Prostate gland (tissue), 2 donors: ENCODE measurements at places on chromosomes 12 and 14.

GRCh38 chr14:67002994-67003753, 186.1 kb upstream of the GARIN2 start:
- H3K4me1 ChIP-seq: no peaks in the 10 kb centered on the region
- no peaks in the 10 kb centered on the region for H3K36me3 ChIP-seq
- H3K27ac ChIP-seq: no peak overlapping the region
- H3K27me3 ChIP-seq: no peaks in the 10 kb centered on the region

- DNase-seq: peak; percentile 87
- no peaks in the 10 kb centered on the region for H3K27me3 ChIP-seq
- no peaks in the 10 kb centered on the region for H3K36me3 ChIP-seq
- H3K4me3 ChIP-seq: peak overlapping the region; percentile 84
- peaks cover 34% of the 10 kb centered on the region for H3K4me1 ChIP-seq
- H3K27ac ChIP-seq: peak overlapping the region; percentile 98
Observed at GRCh38 chr12:121799842-121800693, 3.7 kb upstream of the SETD1B start.

DNA sequence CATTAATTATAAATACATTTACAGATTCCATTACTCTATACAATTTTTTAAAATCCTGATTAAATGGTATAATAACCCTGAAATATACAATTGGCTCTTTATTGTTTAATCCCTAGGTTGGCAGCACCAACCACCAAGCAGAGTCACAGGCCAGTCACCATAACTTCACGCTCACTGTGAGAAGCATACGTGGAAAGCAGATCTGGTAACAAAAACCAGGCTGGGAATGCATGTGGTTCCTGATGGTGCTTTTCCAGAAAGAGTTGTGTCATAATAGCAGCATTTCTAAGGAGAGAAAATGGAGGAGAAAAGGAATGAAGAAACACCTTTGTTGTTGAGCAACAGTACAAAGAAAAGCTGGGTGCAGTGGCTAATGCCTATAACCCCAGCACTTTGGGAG, 66.1 kb downstream of the SIX6 start:
- H3K27ac ChIP-seq: no peak overlapping the region
- H3K27me3 ChIP-seq: no peaks in the 10 kb centered on the region
- no peaks in the 10 kb centered on the region for H3K4me1 ChIP-seq
- no peak for DNase-seq
- H3K36me3 ChIP-seq: no peaks in the 10 kb centered on the region

DNA sequence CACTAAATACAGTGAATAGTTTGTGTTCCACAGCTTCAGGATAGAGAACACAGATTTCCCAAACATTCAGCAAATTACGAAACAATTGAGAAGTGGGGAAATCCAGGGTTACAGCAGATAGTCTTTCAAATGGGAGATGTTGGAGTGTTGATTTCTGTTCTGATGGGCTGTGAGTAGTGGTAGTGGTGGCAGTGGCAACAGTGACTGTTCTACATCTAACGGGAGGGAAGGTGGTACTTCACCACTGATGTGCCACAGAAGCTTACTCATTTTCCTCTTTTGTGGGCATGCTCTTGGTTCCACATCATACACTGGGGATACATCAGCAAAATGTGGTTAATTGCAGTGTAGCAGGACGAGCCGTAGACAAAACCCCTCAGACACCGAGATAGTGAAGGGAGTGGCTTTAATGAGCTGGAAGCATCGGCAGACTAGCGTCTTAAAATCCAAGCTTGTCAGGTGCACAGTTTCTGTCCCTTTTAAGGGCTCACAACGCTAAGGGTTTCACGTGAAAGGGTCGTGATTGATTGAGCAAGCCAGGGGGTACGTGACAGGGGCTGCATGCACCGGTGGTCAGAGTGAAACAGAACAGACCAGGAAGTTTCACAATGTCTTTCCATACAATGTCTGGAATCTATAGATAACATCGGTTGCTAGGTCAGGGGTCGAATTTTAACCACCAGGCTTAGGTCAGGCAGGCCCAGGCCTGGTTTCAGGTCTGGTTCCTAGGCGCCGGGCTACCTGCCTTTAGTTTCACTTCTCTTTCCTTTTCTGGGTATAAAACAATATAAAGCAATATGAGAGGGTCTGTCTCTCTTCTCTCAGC, 330.6 kb upstream of the FBXO33 start:
- no peaks in the 10 kb centered on the region for H3K36me3 ChIP-seq
- H3K4me1 ChIP-seq: no peaks in the 10 kb centered on the region
- H3K27ac ChIP-seq: no peak overlapping the region
- H3K27me3 ChIP-seq: no peaks in the 10 kb centered on the region
- DNase-seq: no peak

DNA sequence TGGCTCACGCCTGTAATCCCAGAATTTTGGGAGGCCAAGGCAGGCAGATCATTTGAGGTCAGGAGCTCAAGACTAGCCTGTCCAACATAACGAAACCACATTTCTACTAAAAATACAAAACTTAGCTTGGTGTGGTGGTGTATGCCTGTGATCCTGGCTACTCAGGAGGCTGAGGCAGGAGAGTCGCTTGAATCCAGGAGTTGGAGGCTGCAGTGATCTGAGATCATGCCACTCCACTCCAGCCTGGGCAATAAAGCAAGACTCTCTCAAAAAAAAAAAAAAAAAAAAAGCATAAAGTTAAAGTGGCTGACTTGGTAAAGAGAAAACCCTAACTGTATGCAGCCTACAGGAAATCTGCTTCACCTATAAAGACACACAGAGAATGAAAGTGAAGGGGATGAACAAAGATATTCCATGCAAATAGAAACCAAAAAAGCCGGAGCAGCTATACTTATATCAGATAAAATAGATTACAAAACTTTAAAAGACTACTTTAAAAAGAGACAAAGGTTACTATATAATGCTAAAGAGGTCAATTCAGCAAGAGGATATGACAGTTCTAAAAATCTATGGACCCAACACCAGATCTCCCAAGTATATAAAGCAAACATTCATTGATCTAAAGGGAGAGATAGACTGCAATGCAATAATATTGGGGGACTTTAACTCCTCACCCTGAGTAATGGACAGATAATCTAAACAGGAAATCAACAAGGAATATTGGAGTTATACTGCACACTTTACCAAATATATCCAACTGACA, 4.1 kb downstream of the CLEC2B start:
- no peaks in the 10 kb centered on the region for H3K36me3 ChIP-seq
- H3K27me3 ChIP-seq: no peaks in the 10 kb centered on the region
- H3K4me1 ChIP-seq: no peaks in the 10 kb centered on the region
- DNase-seq: no peak
- no peak overlapping the region for H3K27ac ChIP-seq

GRCh38 chr14:94717808-94718207, 52.1 kb downstream of the GSC start:
- H3K27ac ChIP-seq: no peak overlapping the region
- H3K4me1 ChIP-seq: no peaks in the 10 kb centered on the region
- H3K36me3 ChIP-seq: no peaks in the 10 kb centered on the region
- DNase-seq: no peak
- no peak overlapping the region for H3K4me3 ChIP-seq
- H3K27me3 ChIP-seq: no peaks in the 10 kb centered on the region

GRCh38 chr12:21825886-21826617, 51.5 kb upstream of the KCNJ8 start:
- no peak for DNase-seq
- H3K27me3 ChIP-seq: no peaks in the 10 kb centered on the region
- no peaks in the 10 kb centered on the region for H3K4me1 ChIP-seq
- H3K4me3 ChIP-seq: no peak overlapping the region
- H3K27ac ChIP-seq: no peak overlapping the region

DNA sequence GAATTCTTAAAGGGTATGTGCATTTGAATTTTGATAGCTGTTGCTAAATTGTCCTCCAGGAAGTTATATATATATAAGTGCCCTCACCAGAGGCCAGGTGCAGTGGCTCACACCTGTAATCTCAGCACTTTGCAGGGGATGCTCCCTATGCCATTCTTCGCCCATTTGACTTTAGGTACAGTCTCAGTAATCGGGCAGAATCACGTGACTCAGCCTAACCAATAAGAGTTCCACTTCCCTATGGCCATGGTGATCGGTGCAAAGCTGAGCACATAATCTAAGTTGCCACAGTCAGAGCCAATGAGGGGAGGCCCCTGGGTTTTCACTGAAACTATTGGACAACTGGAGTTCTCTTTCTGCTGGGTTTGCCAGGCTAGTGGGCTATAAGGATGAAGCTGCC, 274.6 kb upstream of the TBX3 start:
- H3K27me3 ChIP-seq: no peaks in the 10 kb centered on the region
- no peaks in the 10 kb centered on the region for H3K4me1 ChIP-seq
- no peak overlapping the region for H3K4me3 ChIP-seq
- no peak for DNase-seq
- H3K36me3 ChIP-seq: no peaks in the 10 kb centered on the region

- no peaks in the 10 kb centered on the region for H3K27me3 ChIP-seq
- no peaks in the 10 kb centered on the region for H3K4me1 ChIP-seq
- no peak overlapping the region for H3K27ac ChIP-seq
- H3K36me3 ChIP-seq: no peaks in the 10 kb centered on the region
Observed at GRCh38 chr14:59438195-59438647, 27.0 kb downstream of the GPR135 start.

- no peak overlapping the region for H3K4me3 ChIP-seq
- H3K27ac ChIP-seq: no peak overlapping the region
Observed at GRCh38 chr12:129103231-129103630, 250.0 kb downstream of the GLT1D1 start.

GRCh38 chr14:21978184-21978998, 304.8 kb upstream of the OR4E1 start:
- H3K27me3 ChIP-seq: no peaks in the 10 kb centered on the region
- no peak overlapping the region for H3K4me3 ChIP-seq
- H3K27ac ChIP-seq: no peak overlapping the region
- no peaks in the 10 kb centered on the region for H3K36me3 ChIP-seq

- H3K4me1 ChIP-seq: peaks cover 7% of the 10 kb centered on the region
- H3K36me3 ChIP-seq: no peaks in the 10 kb centered on the region
- H3K27ac ChIP-seq: peak overlapping the region; percentile 96
- H3K4me3 ChIP-seq: peak overlapping the region; percentile 11
- H3K27me3 ChIP-seq: no peaks in the 10 kb centered on the region
Observed at GRCh38 chr14:37584211-37585100, 10.6 kb downstream of the FOXA1 start.

- no peaks in the 10 kb centered on the region for H3K27me3 ChIP-seq
- no peaks in the 10 kb centered on the region for H3K36me3 ChIP-seq
- H3K27ac ChIP-seq: no peak overlapping the region
- no peaks in the 10 kb centered on the region for H3K4me1 ChIP-seq
Observed at GRCh38 chr12:4555804-4556203, 6.2 kb upstream of the DYRK4 start.

DNA sequence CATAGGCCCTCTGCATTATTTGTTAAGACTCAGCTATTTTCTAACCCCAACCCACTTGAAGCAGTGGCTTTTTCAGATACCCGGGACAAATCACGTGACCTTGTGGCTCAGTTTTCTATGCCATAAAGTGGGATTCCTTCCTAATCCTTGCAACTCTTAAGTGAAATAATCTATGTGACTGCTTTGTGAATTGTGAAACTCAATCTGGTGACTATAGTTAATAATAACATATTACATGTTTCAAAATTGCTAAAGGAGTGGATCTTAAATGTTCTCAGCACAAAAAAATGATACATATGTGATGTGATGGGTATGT, 17.3 kb downstream of the EML1 start:
- no peaks in the 10 kb centered on the region for H3K4me1 ChIP-seq
- H3K27ac ChIP-seq: no peak overlapping the region
- no peak for DNase-seq
- H3K36me3 ChIP-seq: no peaks in the 10 kb centered on the region

- no peak overlapping the region for H3K27ac ChIP-seq
- H3K36me3 ChIP-seq: no peaks in the 10 kb centered on the region
- no peak overlapping the region for H3K4me3 ChIP-seq
- no peaks in the 10 kb centered on the region for H3K27me3 ChIP-seq
- no peaks in the 10 kb centered on the region for H3K4me1 ChIP-seq
Observed at GRCh38 chr12:26971963-26972362, 33.7 kb downstream of the FGFR1OP2 start.

DNA sequence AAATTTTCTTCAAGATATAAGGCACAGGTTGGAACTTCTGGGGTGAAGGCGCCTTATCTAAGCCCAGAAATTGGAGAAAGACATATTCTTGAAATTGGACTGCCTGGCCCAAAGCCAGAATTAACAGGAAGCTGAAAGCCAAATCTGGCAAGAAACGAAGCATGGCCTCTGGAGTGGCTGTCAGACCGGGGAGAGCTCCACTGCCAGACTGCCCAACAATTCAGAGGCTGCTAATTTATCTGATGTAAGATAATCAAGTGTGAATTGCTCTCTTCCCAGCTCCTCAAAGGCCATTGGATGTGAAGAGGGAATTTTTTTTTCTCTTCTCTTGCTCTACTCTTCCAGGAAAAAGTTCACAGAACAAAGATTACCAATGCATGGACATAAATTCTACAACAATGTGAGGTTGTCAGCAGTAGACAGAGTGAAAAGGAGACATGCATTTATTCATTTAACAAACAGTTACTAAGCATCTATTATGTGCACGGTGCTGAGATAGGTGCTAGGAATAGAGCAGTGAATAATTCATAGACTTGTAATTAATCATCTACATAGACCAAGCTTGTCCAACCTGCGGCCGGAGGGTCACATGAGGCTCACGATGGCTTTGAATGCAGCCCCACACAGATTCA, at the start of gene GDF3:
Gene GDF3, minus strand, starts transcription at position 210 of the 632 bp plus-strand sequence. Its CDS starts 47 bp downstream, at position 163.
- no peak within 1 kb of the TSS for H3K4me3 ChIP-seq
- no peaks in the 10 kb centered on the region for H3K36me3 ChIP-seq
- no peak for DNase-seq

GRCh38 chr12:43882578-43883178, 46.8 kb downstream of the TMEM117 start:
- H3K36me3 ChIP-seq: no peaks in the 10 kb centered on the region
- peaks cover 8% of the 10 kb centered on the region for H3K4me1 ChIP-seq
- DNase-seq: peak; percentile 26
- H3K4me3 ChIP-seq: no peak overlapping the region
- H3K27me3 ChIP-seq: no peaks in the 10 kb centered on the region

GRCh38 chr14:23942587-23942986, 11.0 kb upstream of the DHRS4 start:
- H3K36me3 ChIP-seq: no peaks in the 10 kb centered on the region
- H3K27ac ChIP-seq: no peak overlapping the region
- no peak for DNase-seq
